Ovary (tissue), 10 donors: ENCODE measurements at places on chromosomes 2 and 18.

DNA sequence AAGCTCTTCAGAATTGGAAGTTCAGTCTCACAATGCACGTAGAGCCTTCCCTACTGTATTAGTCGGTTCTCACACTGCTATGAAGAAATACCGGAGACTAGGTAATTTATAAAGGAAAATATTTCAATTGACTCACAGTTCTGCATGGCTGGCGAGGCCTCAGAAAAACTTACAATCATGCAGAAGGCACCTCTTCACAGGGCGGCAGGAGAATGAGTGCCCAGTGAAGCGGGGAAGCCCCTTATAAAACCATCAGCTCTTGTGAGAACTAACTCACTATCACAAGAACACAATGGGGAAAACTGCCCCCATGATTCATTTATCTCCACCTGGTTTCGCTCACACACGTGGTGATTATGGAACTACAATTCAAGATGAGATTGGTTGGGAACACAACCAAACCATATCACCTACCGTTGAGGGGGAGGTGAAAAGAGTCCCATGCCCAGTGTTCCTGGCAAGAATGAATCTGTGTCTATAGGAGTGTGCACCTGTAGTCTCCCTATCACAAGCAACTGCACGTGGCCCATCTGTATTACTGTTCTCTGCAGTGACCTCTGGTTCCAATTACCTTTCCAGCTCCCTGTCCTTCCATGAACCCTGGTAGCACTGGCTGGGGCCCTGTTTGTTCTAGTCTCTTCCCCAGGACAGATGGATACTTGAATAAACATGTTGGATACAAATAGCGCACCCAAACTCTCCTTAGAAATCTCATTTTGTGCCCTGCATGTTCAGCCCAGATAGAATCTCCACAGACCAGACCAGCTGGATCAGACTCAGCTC, 44.4 kb upstream of the ATL2 start:
- no peaks in the 10 kb centered on the region for H3K4me1 ChIP-seq
- no peak overlapping the region for H3K4me3 ChIP-seq
- H3K27me3 ChIP-seq: no peaks in the 10 kb centered on the region
- H3K27ac ChIP-seq: no peak overlapping the region

GRCh38 chr2:230812033-230812432, 52.7 kb upstream of the ITM2C start:
- DNase-seq: no peak
- no peak overlapping the region for H3K4me3 ChIP-seq
- no peaks in the 10 kb centered on the region for H3K4me1 ChIP-seq
- no peak overlapping the region for H3K27ac ChIP-seq

DNA sequence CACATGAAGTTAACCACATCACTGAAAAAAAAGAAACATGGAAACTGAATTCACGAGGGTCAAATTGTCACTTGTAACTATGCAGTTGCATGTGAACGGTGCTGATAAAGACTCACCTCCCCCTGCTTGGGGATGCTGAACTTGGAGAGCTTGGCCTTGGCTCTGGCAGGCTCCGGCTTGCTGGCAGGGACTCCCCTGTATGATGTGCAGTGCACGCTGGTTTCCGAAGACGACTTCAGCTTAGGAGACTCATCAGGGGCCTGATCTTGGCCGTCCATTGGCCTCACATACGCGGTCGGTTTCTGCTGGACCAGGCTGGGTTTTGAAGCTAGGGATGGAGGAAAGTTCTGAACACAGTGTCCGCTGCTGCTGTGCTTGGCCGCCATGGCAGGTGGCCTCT, 135.9 kb downstream of the AFF3 start:
- no peak for DNase-seq
- H3K27ac ChIP-seq: no peak overlapping the region
- H3K4me1 ChIP-seq: peaks cover 6% of the 10 kb centered on the region
- H3K4me3 ChIP-seq: no peak overlapping the region
- H3K27me3 ChIP-seq: no peaks in the 10 kb centered on the region

DNA sequence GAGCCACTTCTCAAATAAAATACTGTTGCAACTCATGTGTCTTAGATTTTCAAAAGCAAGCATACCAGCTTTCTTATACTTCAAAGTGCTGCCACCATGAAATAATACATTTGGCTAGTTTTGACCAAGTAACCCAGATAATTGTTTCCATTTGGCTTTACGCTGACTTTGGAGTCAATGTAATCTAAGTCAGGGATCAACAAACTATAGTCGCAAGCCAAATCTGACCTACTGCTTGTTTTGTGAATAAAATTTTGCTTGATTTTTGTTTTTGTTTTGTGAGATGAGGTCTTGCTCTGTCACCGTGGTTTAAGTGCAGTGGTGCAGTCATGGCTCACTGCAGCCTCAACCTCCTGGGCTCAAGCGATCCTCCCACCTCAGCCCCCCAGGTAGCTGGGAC, 65.0 kb downstream of the OXER1 start:
- no peak for DNase-seq
- H3K36me3 ChIP-seq: no peaks in the 10 kb centered on the region
- no peak overlapping the region for H3K4me3 ChIP-seq
- H3K4me1 ChIP-seq: no peaks in the 10 kb centered on the region
